Lower leg skin (tissue), 4 donors: ENCODE measurements at places on chromosomes 6 and 20. TPM values are rescaled to one million over a fixed set of nuclear protein-coding genes. Genes with fewer than 3 reads are reported as not detected.

DNA sequence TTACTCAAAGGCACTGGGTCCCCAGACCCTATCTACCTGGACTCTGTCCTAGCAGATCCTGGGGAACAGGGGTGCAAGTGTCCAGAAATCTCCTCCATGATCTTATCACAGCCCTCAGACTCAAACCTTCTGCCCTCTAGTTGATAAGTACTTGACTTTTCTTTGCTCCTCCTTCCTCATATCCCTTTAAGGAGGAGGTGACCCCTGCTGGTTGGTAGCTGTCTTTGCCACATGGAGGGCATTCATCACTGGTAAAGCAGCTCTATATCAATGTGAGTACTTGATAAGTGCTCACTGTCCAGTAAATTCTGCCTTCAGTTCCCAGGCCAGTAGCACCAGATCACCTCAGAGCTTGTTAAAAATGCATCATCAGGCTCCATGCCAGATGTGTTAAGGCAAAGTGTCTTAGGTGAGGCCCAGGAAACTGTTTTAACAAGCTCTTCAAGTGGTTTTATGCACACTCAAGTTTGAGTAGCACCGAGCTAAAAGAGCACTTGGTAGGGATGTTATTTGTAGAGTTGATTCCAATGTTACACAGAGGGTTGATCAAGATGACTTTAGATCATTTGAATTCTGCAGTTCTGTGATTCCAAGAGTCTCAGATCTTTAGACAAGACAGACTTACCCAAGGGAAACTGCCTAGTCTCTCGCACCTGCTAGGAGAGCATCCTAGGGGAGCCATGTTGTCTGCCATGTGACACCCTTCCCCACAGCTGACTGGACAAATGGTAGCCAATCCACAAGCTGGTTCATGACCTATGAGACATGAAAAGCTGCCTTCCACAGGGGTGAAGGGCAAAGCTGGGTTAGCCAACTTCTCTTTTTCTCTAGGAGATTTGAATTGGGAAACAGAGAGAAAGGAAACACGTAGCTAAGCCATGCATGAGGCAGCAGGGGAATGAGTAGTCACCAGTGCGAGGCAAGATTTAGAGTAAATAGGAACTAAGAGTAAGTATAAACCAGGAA, 18.6 kb downstream of the TREML2 start:
- peak; percentile 32 for DNase-seq

DNA sequence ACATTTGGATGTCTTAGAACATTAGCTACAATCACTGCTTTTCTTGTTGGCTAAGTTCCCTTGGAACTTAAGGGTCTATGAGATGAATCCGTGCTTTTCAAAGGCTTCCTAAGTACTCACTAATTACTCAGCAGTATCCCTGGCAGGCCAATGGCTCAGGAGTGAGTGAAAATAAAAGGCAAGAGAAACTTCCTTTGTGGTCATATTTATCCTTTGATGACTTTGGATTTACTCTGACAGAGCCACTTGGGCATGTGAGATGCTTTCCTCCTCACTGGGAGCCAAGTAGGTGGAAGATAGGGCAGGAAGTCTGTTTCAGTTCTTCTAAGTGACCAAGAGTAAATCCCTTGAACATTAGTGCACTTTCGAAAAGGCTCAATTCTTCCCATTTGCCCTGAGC, 224.3 kb upstream of the FOXA2 start:
- no peak for DNase-seq

GRCh38 chr6:35897036-35897435, 23.9 kb downstream of the SRPK1 start:
- no peak for DNase-seq

Gene CST3
- total RNA-seq: 348 TPM

DNA sequence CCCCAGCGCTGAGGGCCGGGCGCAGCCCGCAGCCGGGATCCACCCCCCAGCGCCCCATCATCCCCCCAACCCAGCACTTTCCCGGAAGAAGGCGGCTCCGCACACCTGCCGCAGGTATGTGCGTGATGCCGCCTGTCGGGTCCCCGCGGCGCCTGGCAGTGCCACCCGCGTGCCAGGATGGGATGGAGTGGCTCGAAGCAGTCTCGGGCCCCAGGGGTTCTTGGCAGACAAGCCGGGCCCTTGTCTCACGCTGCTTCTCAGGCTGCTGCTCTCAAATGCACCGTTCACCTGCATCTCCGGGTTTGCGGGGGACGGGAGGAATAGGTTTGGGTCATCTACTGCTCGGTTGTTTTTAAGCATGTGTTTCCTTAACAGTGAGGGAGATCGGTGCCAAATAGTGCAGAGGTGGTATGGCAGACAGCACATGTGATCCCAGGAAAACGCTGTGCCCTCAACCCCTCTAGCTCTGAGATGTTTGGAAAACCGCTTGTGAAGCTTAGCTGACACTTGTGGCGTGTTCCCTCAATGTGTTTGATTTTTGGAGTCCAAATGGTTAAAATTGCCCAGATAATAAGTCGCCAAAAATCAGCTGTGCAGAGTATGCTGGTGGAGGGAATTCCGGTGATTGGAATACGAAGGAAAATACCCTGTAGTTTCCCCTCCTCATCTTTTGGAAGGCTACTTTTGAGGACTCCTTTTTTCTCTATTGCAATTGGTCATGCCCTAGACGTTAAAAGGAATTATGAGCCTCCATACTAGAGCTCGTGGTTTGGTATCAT, 926 bp downstream of the MYLIP start:
- peak; percentile 89 for DNase-seq

DNA sequence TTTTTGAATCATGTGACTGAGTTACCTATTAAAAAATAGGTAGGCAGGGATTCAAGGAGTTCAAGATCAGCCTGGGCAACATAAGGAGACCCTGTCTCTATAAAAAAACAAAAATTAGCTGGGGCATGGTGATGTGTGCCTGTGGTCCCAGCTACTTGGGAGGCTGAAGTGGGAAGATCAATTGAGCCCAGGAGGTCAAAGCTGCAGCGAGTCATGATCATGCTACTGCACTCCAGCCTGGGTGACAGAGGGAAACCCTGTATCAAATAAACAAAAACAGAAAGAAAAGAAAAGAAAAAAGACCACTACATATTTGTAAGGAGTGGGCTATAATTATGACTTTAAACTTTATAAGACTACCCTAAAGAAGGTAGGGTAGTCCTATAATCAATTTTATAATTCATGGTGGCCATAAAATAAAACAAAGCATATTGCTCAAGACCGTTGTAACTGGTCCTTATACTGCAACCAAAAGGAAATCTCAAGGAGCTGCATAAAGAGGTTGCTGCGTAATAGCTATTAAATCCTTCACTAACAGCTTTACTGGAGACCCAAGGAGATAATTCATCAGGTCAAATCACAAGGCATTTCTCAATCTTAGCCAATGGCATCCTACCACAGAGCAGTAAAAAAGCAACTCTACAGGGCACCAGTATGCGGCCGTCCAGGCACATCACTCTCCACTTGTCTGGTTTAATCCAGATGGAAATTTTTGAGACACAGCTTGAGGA, 13.5 kb downstream of the PIGU start:
- DNase-seq: no peak

Gene KIF25
- 0.29 TPM for total RNA-seq

Gene PLEKHG1
- total RNA-seq: 35.2 TPM
